Brain (organoid and tissue), 16 donors: ENCODE measurements at places on chromosomes 7 and 10.

GRCh38 chr10:110076559-110077318 is 69.0 kb downstream of the ADD3 start:
- no peak for DNase-seq

- DNase-seq: no peak
These were observed 2.3 kb downstream of the PPIA start for GRCh38 chr7:44798649-44799305.

DNA sequence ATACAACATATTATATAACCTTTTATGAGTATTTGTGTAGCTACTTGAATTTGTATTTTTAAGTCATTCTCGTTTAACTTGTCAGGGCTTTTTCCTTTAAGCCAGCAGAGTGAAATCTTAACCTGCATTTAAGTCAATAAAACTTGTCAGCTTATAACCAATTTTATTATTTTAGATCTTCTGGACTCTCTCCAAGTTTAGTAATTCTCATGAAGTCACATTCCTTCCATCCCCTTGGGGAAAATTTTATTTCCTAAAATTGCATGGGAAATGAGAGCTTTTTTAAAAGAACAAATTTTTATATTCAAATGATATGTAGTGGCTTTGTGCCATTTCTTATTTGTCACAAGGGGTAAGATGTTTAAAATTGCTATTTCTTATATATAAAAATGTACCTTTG is 74.0 kb downstream of the SEPTIN7 start:
- no peak for DNase-seq

- no peak for DNase-seq
These were observed 63.4 kb downstream of the SRPK2 start for GRCh38 chr7:105325216-105325904.

DNA sequence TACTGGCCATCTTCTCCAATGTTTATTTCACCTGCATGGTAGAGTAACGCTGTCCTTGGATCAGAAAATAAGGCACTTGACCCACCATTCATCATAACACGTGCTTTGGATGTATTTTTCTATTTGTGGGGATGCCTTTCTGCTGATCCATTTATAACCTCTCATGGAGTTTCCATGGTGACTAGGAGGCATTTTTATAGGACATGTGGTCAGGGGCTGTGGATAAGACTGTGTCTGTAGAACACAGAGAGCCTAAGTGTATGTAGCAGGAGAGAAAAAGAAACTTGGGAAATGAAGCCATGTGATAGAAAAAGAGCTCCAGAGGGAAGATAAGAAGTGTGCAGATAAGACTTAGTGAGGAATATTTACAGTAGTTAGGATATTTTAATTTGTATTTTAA is 184.2 kb downstream of the POU6F2 start:
- peak; percentile 78 for DNase-seq

GRCh38 chr7:150947761-150948651 is 30.1 kb downstream of the KCNH2 start:
- no peak for DNase-seq

DNA sequence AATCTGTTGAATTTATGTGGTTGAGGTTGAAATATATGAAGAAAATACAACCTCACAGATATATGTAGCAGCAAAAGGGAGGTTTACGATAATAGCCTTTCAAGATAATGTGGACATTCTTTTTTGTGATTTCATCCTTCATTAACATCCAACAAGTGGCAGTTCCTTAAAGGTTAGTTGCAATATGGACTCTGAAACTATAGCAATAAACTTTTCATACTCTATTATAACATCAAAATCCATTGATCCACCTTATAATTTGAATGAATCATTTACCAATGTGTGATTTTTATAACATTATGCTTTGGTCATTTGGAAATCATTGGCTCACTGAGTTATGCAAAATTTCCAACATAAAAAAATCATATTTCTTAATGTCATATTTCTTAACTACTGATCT is 200.8 kb upstream of the CSTF2T start:
- no peak for DNase-seq

DNA sequence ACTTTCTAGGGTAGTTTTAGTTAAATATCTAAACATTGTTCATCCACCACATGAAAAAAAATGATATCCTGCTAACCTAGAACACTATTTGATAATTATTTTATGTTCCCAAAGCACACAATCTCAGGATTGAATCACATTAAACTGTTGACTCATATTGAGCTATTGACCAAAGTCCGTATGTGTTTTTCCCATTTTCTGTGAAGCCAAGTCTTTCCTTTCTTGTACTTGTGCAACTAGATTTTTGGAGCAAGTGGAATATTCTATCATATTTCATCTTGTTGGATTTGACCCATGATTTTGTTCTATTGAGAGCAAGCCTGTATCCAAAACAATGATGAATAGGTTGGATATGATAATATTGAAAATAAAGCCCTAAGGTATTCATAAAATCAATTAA is 164.6 kb downstream of the SKAP2 start:
- no peak for DNase-seq

DNA sequence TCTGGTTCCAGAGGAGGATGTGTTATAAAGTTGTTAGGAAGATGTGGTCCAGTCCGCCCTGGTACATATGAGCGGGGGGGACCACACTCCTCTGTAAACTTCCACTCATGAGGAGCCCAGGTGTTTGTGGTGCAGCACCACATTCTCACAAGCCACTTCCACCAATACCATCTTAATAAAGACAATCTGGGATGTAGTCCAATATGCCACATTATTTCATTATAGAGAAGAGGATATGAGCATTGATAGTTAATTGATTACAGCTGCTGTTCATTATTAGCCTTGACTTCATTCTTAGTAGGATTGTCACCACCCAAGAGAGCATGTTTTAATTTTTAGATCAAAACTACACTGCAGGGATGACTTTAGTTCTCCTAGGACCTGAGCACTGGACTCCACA is 40.5 kb downstream of the ERCC6 start:
- DNase-seq: no peak

DNA sequence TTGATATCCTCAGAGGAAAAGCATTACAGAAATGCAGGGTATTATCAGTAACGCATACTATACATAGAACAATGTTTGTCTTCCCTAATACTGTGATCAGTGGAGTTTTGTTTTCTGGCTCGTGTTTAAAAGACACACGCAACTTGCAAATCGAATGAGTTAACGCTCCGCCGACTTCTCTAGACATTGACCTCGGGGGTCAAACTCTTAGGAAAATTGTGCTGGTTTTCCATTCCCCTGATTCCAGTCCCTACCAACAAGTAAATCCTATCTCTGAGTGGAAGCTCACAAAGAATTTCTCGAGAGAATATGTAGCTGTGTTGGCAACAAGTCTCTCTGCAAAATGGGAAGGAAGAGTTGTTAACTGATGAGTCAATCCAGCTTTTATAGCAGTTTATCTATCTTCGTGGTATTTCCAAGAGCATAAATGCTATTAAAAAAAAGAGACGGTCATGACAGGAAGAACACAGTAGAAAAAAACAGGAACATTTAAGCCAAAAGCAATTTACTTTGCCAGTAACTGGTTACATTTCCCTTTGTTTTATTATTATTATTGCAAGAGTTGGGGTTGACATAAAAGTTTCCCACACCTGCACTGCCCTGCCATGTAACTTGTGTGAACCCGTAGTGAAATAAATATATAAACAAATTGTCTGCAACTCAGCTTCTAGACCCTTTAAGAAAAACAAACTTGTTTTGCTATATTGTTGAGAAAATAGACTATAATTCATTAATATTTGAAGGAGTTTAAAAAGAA is 144.4 kb downstream of the ARID5B start:
- DNase-seq: no peak

DNA sequence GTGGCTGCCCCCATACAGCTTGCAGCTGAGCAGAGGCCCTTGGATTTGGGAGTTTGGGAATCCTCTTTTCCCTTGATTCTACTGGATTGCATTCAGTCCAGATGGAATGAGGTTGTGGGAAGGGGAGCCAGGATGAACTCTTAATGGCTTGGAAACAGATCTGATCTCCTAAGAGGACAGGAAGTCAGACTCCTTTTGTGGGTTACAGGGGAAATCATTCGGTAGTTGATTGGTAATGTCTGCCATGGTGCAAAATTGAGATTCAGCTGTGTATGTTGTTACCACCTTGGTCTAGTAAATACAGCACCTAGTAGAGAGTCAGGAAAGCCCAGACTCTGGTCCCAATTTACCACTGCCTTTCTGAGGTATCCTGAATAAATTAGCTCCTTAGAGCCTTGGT is 144.2 kb upstream of the TNRC18 start:
- DNase-seq: no peak

DNA sequence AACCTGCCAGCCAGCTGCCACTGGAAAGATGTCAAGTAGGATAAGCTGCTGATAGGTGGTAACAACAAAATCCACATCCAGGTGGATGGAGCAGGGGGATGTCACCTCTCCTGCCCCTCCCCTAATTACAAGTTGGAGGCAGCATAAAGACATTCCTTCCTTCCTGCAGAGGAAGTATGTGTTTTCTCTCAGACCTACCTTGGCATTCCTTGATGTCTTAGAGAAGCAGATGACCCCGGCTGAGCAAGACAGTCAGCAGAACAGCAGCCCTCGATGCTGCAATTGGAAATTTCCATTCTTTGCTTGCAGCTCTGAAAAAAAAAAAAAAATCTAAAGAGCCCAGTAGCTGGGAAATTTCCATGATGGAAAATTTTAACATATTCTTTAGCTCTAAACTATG is 137.5 kb upstream of the MKLN1 start:
- DNase-seq: no peak

- DNase-seq: no peak
These were observed 14.7 kb downstream of the CYTH3 start for GRCh38 chr7:6257675-6258074.

DNA sequence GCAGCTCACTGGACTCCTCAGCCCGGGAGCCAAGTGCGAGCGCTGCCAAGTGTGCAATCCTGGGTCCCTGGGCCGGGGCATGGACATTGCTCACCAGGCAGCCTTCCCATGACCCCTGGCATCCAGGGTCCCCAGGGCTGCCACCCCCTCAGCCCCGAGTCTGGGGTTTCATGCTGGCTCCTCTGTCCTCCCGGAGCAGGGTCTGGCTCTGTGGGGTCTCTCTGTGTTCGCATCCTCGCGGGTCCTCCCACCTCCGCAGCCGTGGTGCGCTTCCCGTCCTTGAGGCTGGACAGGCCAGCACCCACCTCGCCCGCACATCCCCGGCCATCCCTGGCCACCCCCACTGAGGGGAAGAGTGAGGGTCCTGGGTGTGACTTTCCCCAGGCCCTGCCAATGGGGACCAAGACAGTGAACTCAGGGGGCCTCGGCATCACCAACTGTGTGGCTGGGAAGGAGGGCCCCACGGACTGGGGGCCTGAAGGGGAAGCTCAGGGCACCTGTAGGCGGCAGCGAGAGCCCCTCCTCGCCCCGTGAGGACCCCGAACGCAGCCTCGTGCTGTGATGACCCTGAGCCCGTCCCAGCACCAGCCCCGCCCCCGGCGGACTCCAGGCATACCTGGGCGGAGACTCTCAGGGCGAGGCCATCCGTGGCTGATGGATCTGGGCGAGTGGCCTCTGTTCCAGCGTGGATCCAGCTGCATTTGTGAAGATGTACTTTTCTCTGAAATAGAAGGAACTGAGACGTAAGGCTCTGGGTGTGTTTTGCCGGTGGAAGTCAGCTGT is 50.3 kb upstream of the CFAP46 start:
- DNase-seq: no peak
